T1000 (cell line): ENCODE measurements at places on chromosomes 3 and 15.

GRCh38 chr3:182892226-182892625 is 88.1 kb downstream of the DCUN1D1 start:
- DNase-seq: no peak

DNA sequence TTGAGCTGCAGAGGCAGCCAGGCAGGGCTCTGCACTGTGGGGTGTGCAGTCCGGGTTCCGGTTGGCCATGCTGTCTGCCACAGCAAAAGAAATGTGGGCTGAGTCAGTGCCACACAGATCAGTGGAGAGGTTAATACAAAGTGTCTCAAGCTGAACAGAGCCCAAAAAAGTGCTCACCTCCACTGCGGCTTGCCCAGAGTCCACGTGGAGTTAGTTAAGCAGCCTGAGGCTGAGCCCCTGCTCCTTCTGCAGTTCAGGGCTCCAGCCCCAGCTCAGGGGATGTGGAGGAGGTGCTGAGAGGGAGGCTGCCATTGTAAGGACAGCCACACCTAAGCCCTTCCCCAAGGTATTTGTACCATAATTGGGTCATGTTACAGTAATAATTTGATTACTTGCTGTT is 85.3 kb downstream of the LRRK1 start:
- DNase-seq: no peak

DNA sequence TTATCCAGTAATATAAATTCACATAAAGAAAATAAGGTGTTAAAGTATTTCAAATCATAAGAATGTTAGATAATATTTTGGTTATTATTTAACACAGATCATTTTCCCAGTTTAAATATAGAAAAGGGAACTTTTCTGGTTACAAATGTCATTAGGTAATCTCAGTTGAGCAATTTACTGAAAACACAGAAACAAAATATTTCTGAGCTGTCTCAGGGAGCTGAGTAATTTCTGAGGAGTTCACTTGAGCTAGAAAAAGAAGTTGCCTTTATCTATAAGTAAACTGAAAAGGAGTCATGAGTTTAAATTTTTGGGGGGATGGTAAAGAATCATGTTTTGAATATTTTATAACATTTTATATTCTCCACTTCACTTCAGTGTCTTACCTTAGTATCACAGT is 855.4 kb upstream of the ARPP21 start:
- DNase-seq: no peak

DNA sequence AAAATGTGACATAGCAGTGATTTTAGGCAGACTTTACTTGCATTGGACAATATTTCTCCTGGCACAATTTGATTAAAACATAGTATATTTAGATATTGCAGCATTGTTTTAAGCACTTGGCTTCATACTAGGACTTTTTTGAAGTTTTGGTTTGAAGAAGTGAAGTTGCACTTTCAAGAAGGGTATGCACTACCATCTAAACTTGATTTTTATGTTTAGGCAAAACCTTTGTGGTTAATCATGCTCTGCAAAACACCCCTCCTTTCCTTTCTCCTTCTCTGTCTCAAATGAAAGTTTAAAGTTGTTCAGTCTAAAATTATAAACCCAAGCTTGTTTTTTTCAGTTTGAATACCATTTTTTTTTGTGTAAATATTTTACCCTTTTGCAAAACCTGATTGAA is 173.8 kb downstream of the TCF12 start:
- no peak for DNase-seq
